ENCODE measurements at places on chromosomes 13 and 19.

DNA sequence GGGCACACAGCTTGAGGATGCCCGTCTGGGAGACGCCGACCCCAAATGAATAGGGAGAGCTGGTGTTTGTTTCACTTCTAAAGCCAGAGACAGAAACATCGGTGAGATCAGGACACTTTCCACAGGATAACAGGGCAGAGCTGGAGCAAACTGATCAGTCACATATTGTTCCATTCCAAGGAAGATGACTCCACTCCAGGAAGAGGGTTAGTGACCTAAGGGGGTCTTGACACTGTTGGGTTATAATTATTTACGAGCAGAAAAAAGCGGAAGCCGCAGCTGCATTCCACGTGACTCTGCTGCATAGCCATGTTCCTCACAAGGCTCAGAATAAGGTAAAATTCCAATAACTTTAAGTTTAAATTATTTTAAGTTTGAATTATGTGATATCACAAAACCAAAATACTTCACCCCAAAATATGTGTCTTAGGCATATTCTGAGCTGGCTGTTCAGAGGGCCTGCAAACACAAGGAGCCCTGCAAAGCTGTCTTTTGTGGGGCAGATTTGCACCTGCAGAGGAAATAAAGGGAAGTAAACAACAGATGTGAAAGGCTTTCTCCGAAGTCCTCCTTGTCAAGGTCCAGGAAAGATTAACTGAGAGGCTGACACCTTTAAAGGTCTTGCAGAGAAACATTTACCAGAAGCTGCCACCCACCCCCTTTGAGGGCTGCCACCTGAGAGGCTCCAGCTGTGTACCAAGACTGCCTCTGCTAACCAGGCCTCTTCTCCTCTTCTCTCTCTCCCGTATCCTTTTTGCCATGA is 819.2 kb downstream of the UQCRFS1 start:
- no peak for DNase-seq

DNA sequence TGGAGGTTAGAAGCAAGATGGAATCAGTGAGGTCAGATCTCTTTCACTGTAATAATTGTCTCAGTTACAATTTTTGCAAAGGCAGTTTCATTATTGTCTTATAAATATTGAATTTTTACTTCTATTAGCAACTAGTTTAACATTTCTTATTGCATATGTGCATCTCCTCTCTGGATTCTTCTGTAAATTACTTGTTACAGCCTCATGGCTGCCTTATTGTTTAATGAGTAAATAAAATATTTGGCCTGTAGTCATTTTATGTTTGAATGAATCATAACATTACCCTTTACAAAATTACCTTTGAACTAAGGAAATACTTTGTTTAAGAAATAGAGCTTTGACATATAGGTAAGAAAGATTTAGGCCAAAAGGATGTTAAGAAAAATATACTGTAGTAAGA is 212.4 kb downstream of the SLITRK6 start:
- DNase-seq, result no peak

- DNase-seq, result no peak
Observed at GRCh38 chr19:34324320-34324719, 40.7 kb upstream of the GPI start.

DNA sequence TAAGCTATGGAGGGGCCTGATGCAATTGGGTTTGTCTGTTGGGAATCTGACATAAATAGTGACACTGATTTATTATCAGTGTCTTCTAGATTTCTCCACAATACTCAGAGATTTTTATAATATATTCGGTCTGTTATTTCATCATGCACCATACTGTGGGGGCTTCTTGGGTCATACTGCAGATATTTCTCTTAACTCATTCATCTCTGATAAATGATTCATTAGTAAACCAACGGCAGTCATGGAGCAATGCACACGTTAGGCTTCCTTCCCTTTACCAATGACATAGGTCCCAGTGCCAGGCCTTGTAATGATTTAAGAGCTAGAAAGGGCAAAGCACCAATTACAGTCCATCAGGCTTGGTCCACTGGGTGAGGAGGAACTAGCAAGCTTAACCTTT is 53.6 kb downstream of the FAM216B start:
- DNase-seq, result no peak

GRCh38 chr13:41289463-41289881 is 21.6 kb upstream of the NAA16 start:
- DNase-seq, result no peak

DNA sequence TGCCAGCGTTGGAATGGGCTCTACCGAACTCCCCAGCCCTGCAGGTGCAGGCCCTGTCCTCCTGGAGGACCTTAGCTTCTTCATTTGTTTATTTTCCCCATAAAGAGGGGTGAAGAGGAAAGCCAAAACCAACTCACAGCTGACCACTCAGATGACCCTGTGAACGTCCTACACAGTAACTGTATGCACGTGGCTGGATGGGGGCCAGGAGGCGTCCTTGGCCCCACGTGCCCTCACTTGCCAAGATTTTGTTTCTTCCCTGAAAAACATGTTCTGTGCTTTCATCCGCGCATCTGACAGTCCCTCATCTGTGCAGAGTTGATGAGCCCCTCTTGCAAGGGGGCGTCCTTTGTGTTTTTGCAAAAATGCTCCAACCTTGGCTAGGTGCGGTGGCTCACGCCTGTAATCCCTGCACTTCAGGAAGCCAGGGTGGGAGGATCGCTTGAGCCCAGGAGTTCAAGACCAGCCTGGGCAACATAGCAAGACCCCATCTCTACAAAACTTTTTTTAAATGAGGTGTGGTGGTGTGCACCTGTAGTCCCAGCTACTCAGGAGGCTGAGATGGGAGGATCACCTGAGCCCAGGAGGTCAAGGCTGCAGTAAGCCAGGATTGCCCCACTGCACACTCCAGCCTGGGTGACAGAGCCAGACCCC is 5.3 kb upstream of the TEKTIP1 start:
- DNase-seq, result no peak

GRCh38 chr13:29674532-29674931 is 79.0 kb upstream of the SLC7A1 start:
- DNase-seq, result no peak

DNA sequence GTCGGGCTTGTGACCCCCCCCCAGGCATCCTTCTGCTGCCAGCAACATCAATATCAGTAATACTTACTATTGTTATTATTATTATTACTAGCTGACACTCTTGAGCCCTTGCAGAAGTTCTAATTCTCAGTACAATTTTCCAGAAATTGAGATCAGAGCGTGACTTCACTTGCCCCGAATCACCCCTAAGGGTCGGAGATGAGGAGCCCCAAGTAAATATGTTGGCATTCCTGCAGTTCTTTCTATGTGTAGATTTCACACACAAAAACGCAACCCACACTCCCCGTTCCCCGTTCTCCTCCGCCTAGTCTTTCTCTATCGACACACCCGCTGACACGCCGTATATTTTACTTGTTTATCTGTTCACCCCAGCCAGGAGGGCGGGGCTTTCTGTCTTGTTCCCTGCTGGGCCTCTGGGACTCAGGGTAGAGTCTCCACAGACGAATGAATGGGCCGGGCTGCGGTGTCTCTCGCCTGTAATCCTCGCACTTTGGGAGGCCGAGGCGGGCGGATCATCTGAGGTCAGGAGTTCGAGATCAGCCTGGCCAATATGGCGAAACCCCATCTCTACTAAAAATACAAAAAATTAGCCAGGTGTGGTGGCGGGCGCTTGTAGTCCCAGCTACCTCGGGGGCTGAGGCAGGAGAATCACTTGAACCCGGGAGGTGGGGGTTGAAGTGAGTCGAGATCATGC is 14.7 kb downstream of the TLE5 start:
- DNase-seq, result no peak

DNA sequence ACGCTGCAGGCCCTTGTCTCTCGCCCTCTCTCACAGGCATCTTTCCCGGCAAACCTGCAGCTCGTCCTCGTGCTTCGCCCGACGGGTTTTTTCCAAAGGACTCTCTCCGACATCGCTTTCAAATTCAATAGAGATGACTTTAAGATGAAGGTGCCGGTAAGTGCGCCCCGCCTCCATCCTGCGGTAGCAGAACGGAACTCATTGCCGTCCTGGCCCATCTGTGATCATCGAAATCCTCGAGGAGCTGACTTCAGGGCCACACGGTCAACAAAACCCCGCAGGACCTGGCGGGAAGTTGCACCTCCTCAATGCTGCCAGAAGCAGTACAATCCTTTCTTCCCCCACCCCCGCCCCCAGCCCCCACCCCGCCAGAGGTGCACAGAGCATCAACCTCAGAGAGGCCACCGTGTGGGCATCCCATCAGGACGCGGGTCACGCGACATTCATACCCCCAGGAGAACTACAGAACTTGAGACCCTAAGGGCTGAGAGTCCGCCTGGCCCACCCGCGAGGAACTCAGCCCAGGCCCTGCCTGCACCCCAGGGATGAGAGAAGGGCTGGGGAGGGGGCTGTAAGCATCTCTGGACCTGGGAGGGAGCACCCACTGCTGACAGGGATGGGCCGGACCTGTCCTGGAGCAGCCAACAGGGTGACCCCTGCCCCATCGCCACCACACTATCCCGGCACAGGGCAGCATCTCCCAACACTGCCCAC is 44.9 kb upstream of the F7 start:
- DNase-seq, result no peak

GRCh38 chr13:110475117-110475516 is 86.4 kb downstream of the RAB20 start:
- DNase-seq, result no peak

DNA sequence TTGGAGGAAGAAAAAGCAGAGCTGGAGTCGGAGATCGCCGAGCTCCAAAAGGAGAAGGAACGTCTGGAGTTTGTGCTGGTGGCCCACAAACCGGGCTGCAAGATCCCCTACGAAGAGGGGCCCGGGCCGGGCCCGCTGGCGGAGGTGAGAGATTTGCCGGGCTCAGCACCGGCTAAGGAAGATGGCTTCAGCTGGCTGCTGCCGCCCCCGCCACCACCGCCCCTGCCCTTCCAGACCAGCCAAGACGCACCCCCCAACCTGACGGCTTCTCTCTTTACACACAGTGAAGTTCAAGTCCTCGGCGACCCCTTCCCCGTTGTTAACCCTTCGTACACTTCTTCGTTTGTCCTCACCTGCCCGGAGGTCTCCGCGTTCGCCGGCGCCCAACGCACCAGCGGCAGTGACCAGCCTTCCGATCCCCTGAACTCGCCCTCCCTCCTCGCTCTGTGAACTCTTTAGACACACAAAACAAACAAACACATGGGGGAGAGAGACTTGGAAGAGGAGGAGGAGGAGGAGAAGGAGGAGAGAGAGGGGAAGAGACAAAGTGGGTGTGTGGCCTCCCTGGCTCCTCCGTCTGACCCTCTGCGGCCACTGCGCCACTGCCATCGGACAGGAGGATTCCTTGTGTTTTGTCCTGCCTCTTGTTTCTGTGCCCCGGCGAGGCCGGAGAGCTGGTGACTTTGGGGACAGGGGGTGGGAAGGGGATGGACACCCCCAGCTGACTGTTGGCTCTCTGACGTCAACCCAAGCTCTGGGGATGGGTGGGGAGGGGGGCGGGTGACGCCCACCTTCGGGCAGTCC is 5.0 kb downstream of the FOSB start:
- DNase-seq, result no peak

- peak; percentile 86 for DNase-seq
Observed at GRCh38 chr19:30649934-30650614, 277.9 kb downstream of the ZNF536 start.

- DNase-seq, result no peak
Observed at GRCh38 chr13:37406031-37406430, 192.5 kb downstream of the POSTN start.

GRCh38 chr13:112455476-112456059 is 79.4 kb downstream of the SPACA7 start:
- no peak for DNase-seq

GRCh38 chr13:50682002-50682401 is 161.5 kb downstream of the DLEU7 start:
- no peak for DNase-seq

- DNase-seq, result no peak
Observed at GRCh38 chr19:29504454-29504853, 21.3 kb upstream of the VSTM2B start.

- no peak for DNase-seq
Observed at GRCh38 chr19:23254141-23254910, 4.1 kb upstream of the ZNF724 start.

DNA sequence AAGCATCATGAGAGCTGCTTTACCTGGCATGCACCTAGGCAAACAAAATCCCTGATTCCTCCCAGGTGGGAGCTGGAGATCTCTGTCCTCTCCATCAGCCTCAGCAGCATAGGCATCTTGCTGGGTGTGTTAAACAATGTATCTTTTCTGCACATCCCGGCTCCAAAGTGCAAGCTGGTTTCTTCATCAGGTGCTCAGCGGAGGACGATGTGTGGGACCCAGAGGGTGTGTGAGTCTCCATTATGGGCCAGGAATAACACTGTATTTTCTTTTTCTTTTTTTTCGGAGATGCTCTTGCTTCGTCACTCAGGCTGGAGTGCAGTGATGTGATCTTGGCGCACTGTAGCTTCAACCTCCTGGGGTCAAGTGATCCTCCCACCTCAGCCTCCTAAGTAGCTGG is 9.9 kb downstream of the CNFN start:
- DNase-seq, result no peak

- no peak for DNase-seq
Observed at GRCh38 chr13:113671066-113672001, 4.3 kb downstream of the GRK1 start.

GRCh38 chr13:73955977-73956500 is 178.2 kb downstream of the KLF12 start:
- DNase-seq, result no peak

- DNase-seq, result no peak
Observed at GRCh38 chr19:51497666-51498065, 3.9 kb downstream of the SIGLEC12 start.

GRCh38 chr13:74675182-74675581 is 541.0 kb upstream of the KLF12 start:
- DNase-seq, result no peak

- DNase-seq, result no peak
Observed at GRCh38 chr19:995051-995827, 5.0 kb upstream of the GRIN3B start.

- DNase-seq, result no peak
Observed at GRCh38 chr19:12757544-12758274, 6.1 kb downstream of the BEST2 start.

All from pons (tissue), 1 donor.